ENCODE measurements at places on chromosomes 4 and X. TPM values are rescaled to one million over a fixed set of nuclear protein-coding genes. Genes with fewer than 3 reads are reported as not detected.

- no peak overlapping the region for H3K4me3 ChIP-seq
Measured at GRCh38 chr4:147110473-147111367, 165.1 kb upstream of the TTC29 start.

- no peaks in the 10 kb centered on the region for H3K27me3 ChIP-seq
- H3K4me3 ChIP-seq, result no peak overlapping the region
- no peak overlapping the region for H3K27ac ChIP-seq
- no peaks in the 10 kb centered on the region for H3K4me1 ChIP-seq
- H3K36me3 ChIP-seq, result peaks cover 24% of the 10 kb centered on the region
Measured at GRCh38 chr4:12286351-12286750, 857.7 kb upstream of the HS3ST1 start.

GRCh38 chrX:24858004-24858746, 157.6 kb downstream of the ARX start:
- DNase-seq, result no peak
- no peaks in the 10 kb centered on the region for H3K36me3 ChIP-seq
- H3K4me1 ChIP-seq, result no peaks in the 10 kb centered on the region
- H3K4me3 ChIP-seq, result no peak overlapping the region
- H3K27ac ChIP-seq, result no peak overlapping the region

STAP1 gene
- total RNA-seq, result not detected

DNA sequence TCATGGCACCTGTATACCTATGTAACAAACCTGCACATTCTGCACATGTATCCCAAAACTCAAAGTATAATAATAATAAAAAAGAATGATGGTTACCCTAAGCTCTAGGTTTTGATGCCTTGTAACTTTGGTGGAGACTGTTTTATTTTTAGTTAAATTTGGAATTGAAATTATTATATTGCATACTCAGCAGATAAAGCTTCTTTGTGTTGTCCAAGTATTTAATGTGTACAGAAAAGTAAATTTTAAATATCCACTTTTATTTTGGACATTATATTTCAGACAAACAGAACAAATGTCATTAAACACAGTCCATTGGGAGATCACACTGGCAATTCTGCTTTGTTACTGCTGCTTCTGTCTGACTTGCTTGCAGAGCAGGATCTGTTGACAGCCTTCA, 684.5 kb upstream of the CT83 start:
- H3K27ac ChIP-seq, result no peak overlapping the region
- no peaks in the 10 kb centered on the region for H3K4me1 ChIP-seq
- H3K4me3 ChIP-seq, result no peak overlapping the region
- no peaks in the 10 kb centered on the region for H3K27me3 ChIP-seq
- H3K36me3 ChIP-seq, result no peaks in the 10 kb centered on the region
- DNase-seq, result no peak

- no peaks in the 10 kb centered on the region for H3K4me1 ChIP-seq
- H3K4me3 ChIP-seq, result no peak overlapping the region
- no peak overlapping the region for H3K27ac ChIP-seq
- no peaks in the 10 kb centered on the region for H3K27me3 ChIP-seq
Measured at GRCh38 chrX:40440866-40441265, 139.9 kb upstream of the ATP6AP2 start.

DNA sequence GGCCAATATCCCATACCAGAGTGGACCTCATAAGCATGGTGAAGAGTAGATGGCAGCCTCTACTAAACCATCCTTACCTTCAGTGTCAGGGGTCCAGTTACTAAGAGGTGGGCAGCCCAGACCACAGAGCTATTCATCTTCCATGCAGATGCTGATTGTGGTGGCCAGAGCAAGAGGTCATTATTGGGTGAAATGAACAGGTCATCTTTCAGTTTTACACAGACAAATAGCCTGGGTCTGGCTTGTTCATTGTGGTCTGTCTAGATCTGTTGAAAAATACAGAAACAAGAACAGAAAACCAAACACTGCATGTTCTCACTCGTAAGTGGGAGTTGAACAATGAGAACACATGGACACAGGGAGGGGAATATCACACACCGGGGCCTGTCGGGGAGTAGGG, 71.3 kb downstream of the PAK3 start:
- H3K27me3 ChIP-seq, result no peaks in the 10 kb centered on the region
- H3K27ac ChIP-seq, result no peak overlapping the region
- no peaks in the 10 kb centered on the region for H3K4me1 ChIP-seq
- no peak for DNase-seq
- no peaks in the 10 kb centered on the region for H3K36me3 ChIP-seq
- H3K4me3 ChIP-seq, result no peak overlapping the region

SPANXB1 gene
- not detected for total RNA-seq

DNA sequence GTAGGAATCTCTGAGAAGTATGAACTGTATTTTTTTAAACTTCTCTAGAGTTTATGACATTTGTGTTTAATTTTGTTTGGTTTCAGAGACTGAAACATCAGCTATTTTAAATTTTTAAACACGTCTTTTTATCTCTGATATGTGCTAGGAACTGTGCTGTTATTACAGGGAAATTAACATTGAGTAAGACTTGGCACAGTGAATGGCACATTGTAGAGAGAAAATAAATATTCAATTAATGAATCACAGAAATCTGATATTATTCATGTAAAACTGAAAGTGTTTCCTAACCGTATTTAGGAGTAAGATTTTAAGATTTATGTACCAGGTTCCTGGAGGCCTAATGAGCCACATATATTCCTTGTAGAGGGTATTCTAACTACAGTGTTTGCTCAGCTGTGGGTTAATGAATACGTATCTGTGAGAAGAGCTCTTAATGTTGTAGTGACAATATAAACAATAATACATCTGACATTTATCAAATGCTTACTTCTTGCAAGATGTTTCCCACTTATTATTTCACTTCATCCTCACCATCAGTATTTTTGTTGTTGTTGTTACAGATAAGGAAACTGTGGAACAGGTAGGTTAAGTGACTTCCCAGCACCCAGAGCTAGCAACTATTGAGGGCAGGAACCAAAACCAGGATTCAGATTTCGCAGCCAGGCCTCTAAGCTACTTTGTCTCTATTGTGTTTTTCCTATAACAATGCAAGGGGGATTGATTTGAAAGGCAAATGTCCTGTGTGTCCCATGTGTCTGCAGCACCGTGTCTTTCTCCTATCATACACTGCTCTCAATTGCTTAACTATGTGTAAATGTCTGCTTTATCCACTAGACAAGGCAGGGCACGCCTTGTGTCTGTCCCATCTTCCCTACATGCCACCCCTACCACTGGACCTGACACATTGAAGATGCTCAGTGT, 121.1 kb upstream of the FAM9C start:
- peaks cover 34% of the 10 kb centered on the region for H3K27me3 ChIP-seq
- no peak overlapping the region for H3K27ac ChIP-seq
- H3K4me3 ChIP-seq, result no peak overlapping the region
- no peaks in the 10 kb centered on the region for H3K36me3 ChIP-seq

JADE1 gene
- total RNA-seq, result 156 TPM

C4orf51 gene
- not detected for total RNA-seq

MAGEA11 gene
- total RNA-seq, result not detected

SMR3B gene
- not detected for total RNA-seq

NDUFC1 gene
- 44.4 TPM for total RNA-seq

GRCh38 chr4:71907782-71908181, 123.9 kb upstream of the GC start:
- no peaks in the 10 kb centered on the region for H3K27me3 ChIP-seq
- peaks cover 6% of the 10 kb centered on the region for H3K36me3 ChIP-seq

GRCh38 chrX:11629593-11630211, 36.0 kb downstream of the ARHGAP6 start:
- H3K36me3 ChIP-seq, result no peaks in the 10 kb centered on the region
- H3K27me3 ChIP-seq, result no peaks in the 10 kb centered on the region
- peak; percentile 27 for DNase-seq
- no peak overlapping the region for H3K4me3 ChIP-seq
- H3K4me1 ChIP-seq, result no peaks in the 10 kb centered on the region

BANK1 gene
- 0.87 TPM for total RNA-seq

DNA sequence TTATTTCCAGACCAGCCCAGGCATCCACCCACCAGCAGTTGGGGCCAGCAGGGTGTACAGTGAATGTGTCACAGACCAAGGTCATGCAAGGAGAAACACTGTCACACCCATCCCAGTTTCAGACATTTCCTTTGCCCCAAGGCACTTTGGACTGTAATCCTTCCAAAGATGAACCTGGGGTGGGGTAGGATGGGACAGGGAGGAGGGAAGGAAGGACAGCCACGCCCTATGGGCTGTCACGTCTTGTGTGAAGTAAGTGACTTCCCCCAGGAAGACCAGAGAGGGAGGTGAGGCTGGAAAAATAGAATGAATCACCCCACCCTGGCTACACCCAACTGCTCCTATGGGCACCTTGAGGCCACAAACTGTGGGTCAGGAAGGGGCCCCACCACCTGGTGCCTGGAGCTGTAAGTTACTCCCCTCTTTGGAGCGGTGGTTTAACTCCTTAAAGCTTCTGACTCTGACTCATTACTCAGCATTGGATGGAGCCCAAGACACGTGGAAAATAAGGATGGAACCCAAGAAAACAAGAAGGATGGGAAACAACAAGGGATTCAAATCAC, 349.9 kb upstream of the KLF3 start:
- H3K36me3 ChIP-seq, result no peaks in the 10 kb centered on the region
- no peaks in the 10 kb centered on the region for H3K27me3 ChIP-seq
- DNase-seq, result no peak
- no peak overlapping the region for H3K27ac ChIP-seq
- peaks cover 15% of the 10 kb centered on the region for H3K4me1 ChIP-seq
- no peak overlapping the region for H3K4me3 ChIP-seq
